ENCODE measurements at places on chromosomes 7 and 10.

DNA sequence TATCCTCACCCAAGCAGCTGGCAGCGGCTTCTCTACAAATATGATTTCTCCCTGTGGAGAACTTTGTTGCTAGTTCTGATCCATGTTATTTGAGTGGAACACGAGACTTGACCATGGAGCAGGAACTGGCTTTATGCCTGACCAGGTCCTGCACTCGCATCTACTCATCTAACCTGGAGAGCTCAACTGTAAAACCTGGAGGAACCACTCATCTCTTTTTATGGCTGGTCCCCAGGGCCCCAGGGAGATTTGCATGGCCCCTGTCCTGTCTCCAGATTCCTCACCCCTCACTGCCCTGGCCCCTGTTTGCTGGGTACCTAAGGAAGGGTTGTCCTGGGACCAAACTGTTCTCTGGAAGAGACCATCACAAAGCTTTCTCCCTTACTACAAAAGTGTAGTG is 16.0 kb downstream of the TCAF1 start:
- DNase-seq: no peak

GRCh38 chr10:23912884-23913404 is 296.0 kb upstream of the KIAA1217 start:
- DNase-seq: no peak

- no peak for DNase-seq
Observed at GRCh38 chr10:36349445-36350078, 707.5 kb upstream of the FZD8 start.

- DNase-seq: no peak
Observed at GRCh38 chr7:85011127-85011526, 175.7 kb downstream of the SEMA3D start.

- DNase-seq: no peak
Observed at GRCh38 chr10:287814-288213, 152.6 kb downstream of the ZMYND11 start.

GRCh38 chr10:44295644-44296241 is 89.2 kb downstream of the CXCL12 start:
- DNase-seq: no peak

DNA sequence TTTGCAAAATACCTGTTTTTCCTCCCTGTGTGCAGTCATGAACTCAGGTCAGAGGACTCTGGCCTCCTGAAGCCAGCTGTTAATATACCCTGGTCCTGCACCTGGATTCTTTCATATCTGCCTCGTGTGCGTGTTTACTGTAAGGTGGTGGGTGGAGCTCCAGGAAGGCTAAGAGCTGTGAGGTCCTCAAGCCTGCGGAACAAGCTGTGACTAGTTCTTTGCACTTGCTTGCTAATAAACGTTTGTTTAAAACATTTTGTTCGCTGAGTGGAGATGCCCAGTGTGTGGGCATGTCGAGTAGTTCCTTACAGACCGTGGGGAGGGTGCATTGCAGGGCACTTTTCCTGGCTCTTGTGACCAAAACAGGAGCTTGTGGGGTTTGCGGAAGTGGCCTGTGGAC is 139.0 kb downstream of the DOCK1 start:
- no peak for DNase-seq

DNA sequence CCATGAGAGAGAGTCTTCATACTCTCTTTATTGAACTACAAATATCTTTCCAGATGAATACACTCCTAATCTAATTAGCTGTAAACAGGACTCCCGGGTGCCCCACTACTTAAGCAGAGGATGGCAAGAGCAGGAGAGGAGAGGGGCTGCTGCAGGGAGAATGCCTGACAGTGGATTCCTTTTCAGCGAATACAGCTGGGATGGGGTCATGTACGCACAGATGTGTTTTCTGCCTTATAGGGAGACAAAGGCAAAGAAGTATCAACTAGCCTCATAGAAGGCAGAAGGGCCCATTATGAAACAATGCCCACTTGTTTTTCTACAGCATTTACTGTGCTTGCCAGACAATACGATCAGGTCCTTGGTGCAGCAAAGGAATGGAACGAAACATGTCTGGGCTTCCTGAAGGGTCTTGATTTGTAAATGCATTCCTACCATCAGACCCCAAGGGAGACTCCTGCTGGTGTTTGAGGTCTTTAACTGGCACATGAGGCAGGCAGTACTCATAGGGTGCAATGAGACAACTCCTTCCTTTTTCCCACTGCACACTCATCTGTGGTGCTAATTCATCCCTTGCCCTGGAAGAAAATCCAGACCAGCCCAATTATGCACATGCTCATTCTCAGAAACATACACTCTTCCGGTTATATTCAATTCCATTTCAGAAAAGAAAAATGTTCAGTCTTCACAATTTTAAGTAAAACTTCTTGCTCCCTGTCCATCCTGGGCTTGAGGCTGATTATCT is 117.1 kb downstream of the AOAH start:
- no peak for DNase-seq

- DNase-seq: no peak
Observed at GRCh38 chr7:30912986-30913811, 1.5 kb downstream of the AQP1 start.

- no peak for DNase-seq
Observed at GRCh38 chr10:43421201-43421507, 12.2 kb upstream of the HNRNPF start.

- DNase-seq: no peak
Observed at GRCh38 chr7:100079024-100079560, 2.4 kb downstream of the ZNF3 start.

DNA sequence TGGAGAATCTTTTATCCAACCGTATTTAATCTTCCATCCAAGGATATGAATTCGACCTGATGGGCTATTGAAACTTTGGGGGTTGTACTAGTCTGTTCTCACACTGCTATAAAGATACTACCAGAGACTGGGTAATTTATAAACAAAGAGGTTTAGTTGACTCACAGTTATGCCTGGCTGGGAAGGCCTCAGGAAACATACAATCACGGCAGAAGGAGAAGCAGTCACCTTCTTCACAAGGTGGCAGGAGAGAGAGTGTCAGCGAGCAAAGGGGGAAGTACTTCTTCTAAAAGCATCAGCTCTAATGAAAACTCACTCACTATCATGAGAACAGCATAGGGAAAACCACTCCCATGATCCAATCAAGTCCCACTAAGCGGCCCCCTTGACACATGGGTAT is 43.8 kb downstream of the EPDR1 start:
- no peak for DNase-seq

DNA sequence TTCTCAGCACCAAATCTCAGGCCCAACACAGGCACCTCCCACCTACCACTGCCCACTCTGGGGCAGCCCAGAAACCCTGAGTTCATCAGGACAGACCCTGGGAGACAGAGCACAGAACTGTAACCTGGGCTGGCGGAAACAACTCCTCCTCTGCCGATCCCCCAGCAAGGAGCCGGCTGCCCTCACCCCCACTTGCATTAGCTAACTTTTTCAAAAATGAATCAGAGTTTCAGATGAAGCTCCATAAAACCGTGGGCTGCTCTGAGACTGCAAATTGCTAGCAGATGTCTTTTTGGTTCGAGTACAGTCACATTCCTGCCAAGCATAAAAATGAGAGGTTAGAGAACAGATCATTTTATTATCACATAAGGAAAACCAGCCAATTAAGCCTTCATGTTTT is 93.4 kb upstream of the PARD3 start:
- no peak for DNase-seq

GRCh38 chr10:92486637-92487036 is 87.3 kb downstream of the IDE start:
- no peak for DNase-seq

DNA sequence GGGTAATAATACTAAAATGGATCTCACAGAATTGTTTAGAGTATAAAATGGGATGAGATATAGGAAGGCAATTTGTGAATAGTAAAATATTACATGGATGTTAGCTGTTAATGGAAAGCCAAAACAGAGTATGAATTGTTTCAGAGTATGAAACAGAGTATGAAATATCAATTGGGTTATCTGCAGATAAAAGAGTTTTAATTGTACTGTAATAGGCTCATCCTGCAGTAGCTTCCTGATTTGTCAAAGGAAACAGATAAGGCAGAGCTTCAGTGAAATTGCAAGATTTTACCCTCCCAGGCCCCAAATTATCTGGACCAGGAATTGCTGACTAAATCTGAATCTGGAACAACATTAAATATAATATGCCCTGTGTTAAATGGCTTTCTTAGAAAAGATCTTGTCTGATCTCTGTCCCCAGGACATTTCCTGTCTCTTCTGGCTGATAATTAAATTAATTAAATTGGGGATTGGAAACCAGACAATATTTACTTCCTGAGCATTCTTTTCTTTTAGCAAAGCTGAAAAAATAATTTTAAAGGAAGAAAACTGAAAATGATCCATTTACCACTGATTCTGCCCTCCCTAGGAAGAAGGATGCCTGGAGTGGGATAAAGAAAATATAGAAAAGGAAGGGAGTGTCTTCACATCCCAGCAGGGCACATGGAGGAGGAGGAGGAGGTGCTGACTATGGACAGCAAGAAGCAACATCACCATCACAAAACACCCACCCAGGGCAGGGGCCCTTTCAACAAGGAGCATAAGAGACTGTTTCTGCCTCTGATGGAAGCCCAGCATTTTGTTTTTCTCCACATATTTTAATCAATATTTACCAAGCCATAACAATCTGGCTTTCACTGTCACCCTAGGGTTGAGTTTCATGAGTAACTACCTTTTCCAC is 18.5 kb downstream of the PTN start:
- no peak for DNase-seq

DNA sequence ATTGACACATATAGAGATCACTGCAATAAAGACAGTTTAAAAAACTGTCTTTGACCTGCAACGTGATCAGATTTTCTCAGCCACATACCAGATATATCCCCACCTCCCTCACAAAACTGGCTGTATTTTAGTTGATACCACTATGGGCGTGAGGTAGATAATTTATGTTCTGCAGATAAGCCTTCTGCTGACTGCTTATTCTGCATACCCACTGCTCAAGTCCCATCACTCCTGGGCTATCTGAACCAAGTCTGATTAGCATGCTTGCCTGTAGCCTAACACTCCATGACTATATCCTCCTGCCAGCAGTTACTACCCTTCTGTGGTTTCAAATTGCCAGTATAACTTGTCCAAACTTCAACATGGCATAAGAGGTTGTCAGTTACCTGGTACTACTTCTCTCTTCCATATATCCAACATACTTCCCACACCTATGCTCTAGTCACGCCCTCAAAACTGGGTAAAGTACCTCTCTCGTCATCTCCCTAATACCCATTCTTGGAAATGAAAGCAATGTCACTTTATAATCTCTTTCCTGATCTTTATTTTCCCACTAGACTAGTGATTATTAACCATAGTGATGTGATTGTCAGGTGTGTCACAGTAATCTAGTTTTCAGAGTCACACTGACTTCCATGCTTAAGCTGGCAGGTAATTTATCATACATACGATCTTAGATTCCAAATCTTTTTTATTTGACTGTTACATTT is 70.7 kb downstream of the MALSU1 start:
- DNase-seq: no peak

DNA sequence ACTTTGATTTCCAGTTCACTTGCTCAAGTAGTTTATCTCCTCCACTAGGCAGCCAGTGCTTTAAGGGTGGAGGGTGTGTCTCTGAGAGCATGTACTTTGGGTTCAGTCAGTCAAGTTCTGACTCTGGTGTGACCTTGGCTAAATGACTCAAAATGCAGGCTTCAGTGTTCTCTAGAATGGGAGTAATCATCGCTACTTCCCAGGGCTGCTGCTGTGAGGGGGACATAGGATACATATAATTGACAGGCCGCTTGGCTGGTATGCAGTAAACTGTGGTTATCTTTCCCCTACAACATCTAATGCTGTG is 3.5 kb downstream of the PTPRE start:
- DNase-seq: no peak

GRCh38 chr10:7318836-7319235 is 92.0 kb downstream of the SFMBT2 start:
- DNase-seq: no peak

DNA sequence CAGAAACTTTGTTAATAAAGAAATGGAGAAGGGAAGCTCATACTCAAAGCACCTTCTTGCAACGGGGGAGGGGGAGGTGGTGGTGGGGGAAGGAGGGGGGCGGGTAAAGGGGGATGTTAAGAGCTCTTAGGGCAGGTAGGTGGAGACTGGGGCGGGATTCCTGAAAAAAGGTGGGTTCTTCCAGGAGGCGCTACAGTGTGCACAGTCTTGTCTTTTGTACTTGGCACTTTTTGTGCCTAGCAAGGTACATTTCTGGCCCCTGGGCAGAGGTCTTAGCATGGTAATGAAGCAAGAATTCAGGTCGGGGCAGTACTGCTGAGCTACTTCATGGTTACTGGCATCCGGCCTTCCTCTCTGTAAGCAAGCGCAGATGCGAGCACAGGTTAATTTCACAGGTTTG is 15.2 kb upstream of the LAMB4 start:
- no peak for DNase-seq

DNA sequence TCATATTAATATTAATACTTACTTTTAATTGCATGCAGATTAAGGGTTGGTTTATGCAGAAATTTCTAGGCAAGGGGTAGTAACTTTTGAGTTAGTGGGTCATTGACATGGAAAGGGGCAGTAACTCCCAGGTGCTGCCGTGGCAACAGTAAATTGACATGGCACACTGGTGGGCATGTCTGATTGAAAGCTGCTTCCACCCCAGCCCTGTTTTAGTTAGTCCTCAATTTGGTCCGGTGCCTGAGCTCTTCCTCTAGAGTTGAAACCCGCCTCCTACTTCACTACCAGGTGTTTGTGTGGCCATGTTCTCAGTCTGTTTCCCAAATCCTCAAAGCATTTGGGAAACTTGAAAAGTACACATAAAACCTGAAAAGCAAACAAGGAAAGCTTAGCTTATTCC is 18.4 kb downstream of the CUZD1 start:
- no peak for DNase-seq

- DNase-seq: no peak
Observed at GRCh38 chr7:36280840-36281812, 108.5 kb upstream of the ANLN start.

GRCh38 chr10:44416021-44416771 is 31.3 kb upstream of the CXCL12 start:
- DNase-seq: no peak

DNA sequence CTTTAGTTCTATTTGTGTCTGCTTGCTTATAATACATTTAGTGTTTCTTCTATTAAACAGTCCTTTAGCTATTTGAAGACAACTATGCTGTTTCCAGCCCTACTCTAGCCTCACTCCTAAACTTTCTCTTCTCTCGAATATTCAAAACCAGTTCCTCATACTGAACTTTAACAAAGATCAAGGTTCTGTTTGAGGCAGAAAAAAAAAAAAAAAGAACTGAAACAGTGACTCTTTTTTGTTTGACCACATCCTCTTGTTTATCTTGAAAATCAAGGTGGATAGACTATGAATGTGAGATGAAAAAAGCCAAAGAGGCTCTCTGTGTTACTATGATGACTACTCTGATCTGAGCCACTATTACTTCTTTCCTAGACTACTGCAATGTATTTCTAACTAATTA is 154.3 kb downstream of the ZNF365 start:
- no peak for DNase-seq

GRCh38 chr10:6191147-6191546 is 11.6 kb upstream of the PFKFB3 start:
- DNase-seq: no peak

GRCh38 chr10:24465891-24466818 is 257.2 kb downstream of the KIAA1217 start:
- DNase-seq: no peak

Data from activated CD8-positive, alpha-beta memory T cell treated with anti-CD3 and anti-CD28 coated beads for 24 hours (primary cell).